ENCODE measurements at places on chromosomes 16 and 17.

- no peak for DNase-seq
These were observed 24.5 kb downstream of the PMP22 start for GRCh38 chr17:15240644-15241043.

DNA sequence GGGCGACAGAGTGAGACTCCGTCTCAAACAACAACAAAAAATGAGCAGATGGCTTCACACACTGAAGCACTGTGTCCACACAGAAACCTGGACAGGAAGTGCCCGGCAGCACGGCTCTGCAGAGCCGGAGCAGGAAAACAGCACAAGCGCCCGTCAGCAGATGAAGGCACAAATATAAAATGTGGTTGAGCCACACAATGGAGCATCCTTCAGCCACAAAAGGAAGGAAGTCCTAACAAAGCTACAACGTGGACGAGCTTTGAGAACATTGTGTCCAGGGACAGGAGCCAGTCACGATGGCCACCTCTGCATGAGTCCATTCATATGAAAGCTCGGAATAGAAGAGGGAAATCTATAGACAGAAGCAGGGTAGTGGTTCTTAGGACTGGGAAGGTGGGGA, 15.7 kb downstream of the RHBDF2 start:
- no peak for DNase-seq

- no peak for DNase-seq
These were observed 99.2 kb upstream of the TMEM97 start for GRCh38 chr17:28219771-28220170.

GRCh38 chr17:3040882-3041281, 22.5 kb downstream of the OR1D5 start:
- DNase-seq: no peak

DNA sequence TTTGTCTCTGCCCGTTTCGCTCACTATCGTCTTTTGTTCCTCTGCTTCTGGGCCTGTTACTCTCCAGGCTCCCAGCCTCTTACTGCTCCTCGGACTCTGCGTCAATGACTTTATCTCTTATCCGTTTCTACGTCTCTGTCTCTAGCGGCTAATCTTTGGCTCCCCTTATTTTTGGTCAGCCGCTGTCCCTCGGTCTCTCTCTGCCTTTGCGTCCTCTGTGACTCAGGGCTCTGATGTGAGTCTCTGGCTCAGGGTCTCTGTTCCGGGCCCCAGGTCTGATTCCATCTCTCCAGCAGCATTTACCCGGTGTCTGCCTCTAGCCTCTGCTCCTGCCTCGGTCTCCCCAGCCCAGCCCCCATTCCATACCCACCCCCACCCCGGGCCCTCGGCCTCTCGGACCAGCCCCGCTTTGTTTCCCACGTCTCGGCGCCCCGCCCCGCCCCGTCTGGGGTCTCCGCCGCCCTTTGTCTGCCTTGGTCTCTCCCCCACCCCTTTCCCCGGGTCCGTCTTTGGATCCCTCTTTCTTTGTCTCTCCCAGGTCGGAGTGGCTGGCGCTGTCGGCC, 547 bp upstream of the ZNF48 start:
- no peak for DNase-seq

DNA sequence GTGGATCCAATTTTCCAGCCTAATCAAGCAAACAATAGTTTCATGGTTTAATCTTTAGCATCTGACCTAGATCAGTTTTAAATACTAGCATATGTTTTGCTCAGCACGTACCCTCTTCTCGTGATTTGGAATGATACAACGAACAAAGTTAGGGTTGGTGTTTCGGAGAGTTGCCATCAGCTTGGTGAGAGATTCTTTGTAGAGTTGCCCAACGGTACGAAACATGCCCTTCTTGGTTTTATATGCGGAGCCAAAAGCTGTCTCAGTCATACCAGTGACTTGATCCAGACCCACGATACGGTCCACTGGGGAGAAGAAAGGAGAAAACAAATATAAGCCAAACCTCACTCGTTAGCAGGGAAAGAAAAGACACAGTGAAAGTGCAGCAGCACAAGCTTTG, 85.3 kb downstream of the NDEL1 start:
- no peak for DNase-seq

- DNase-seq: peak; percentile 75
These were observed at the start of the genes ANKS3 and DNAAF8 for GRCh38 chr16:4734063-4734729. ANKS3 (minus strand) TSS chr16:4734271; CDS start chr16:4730149, 4,122 bp downstream. DNAAF8 (plus strand) TSS chr16:4734537; CDS start chr16:4736515, 1,978 bp downstream.

- no peak for DNase-seq
These were observed 5.1 kb upstream of the GNA13 start for GRCh38 chr17:65061646-65062045.

GRCh38 chr16:30927789-30928378, 4.5 kb downstream of the FBXL19 start:
- DNase-seq: peak; percentile 24

GRCh38 chr16:6363896-6364607, 968.6 kb upstream of the RBFOX1 start:
- no peak for DNase-seq

DNA sequence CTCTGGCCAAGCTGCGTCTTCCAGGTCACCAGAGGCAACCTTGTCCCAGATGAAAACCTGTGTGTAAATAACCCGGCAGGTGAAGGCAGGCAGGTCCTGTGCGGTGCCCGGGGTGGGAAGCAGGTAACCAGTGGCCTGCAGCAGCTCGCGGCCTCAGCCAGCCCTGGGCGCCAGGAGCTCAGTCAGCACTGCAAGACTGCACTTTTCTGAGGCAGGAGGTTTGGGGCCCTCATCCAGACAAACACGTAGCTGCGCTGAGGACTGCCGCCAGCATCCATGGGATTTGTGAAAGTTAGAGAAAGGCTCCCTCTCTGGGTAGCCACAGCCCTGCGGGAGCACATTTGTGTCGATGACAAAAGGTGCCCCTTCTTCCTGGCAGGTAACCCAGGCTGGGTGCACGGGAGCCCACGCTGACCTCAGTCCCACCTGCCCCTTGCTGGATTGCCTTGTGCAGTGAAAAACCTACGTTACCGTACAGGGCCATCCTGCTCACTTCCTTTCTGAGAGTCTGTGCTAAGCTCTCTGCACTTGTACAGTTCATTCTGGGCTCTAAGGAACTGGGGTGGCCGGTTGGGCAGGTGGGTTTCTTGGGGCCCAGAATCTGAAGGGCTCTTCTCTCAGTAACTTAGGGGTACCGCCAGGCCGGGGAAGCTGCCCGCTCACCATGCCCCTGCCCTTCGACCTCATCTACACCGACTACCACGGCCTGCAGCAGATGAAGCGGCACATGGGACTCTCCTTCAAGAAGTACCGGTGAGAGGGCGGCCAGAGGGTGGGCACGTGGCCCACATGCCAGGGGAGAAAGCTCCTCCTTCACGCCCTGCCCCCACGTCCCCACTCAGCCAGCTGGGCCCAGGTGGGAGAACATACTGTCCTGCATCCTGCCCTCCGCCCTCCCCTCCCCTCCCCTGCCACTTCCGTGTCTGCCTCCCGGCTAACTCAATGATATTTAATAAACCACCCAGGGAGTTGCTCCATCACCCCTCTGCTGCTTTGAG, 56.4 kb downstream of the MGAT5B start:
- no peak for DNase-seq

DNA sequence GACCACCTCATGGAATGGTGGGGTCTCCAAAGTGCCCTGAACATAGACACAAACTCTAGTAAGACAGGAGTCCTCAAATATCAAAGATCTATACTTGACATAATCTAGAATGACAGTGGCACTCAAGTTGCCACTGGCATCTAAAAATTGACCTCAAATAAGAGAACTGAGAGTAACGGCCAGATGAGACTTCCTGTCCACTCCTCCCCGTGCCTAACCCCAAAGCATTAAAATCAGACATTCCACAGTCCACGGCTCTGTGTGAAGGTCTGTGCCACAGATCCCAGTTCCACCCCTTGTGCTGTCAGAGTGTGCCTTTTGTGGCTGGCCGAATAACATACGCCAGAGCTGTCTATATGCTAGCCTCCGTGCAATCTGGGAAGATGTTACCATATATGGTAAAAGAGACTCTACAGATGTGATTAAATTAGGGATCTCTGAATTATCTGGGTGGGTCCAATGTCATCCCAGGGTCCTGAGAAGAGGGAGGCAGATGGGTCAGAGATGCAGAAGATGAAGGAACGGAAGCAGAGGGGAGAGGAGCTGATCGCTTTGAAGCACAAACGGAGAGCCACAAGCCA, 21.0 kb upstream of the EVPL start:
- DNase-seq: no peak

- DNase-seq: no peak
These were observed 35.2 kb downstream of the ZNF750 start for GRCh38 chr17:82804442-82805191.

- DNase-seq: no peak
These were observed 16.8 kb upstream of the RBFOX1 start for GRCh38 chr16:7315813-7316212.

DNA sequence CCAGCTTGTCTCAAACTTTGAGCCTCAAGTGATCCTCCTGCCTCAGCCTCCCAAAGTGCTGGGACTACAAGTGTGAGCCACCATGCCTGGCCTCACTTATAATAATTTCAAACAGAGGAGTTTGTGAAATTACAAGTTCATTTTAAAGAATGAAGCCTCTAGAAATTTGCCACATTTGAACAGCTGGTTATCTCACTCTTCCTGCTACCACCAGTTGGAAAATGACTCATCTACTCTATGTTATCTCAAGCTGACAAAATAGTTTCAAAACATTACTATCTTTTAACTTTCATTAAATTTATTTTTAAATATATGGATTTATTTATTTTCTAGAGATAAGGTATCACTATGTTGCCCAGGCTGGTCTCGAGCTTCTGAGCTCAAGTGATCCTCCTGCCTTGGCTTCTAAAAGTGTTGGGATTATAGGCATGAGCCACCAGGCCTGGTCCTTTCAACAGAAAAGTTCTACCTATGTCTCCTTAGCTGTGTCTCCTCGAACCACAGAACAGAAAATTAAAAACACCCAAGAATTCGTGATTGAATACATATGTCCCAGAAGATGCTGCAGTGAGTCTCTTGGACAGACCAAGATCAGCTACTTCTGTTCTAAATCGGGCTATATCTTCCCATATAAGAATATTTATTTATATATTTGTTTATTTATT, 47.6 kb downstream of the MYH13 start:
- DNase-seq: no peak

DNA sequence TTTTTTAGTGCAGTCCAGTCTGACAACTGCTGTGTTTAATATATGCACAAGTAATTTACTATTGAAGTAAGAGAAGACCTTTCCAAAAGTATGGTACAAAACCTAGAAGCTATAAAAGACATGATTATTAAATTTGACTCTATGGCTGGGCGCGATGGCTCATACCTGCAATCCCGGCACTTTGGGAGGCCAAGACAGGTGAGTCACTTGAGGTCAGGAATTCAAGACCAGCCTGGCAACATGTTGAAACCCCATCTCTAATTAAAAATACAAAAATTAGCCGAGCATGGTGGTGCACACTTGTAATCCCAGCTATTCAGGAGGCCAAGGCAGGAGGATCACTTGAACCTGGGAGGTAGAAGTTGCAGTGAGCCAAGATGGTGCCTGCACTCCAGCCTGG, 41.4 kb upstream of the VWA3A start:
- DNase-seq: no peak

GRCh38 chr16:6897876-6898485, 434.7 kb upstream of the RBFOX1 start:
- no peak for DNase-seq

DNA sequence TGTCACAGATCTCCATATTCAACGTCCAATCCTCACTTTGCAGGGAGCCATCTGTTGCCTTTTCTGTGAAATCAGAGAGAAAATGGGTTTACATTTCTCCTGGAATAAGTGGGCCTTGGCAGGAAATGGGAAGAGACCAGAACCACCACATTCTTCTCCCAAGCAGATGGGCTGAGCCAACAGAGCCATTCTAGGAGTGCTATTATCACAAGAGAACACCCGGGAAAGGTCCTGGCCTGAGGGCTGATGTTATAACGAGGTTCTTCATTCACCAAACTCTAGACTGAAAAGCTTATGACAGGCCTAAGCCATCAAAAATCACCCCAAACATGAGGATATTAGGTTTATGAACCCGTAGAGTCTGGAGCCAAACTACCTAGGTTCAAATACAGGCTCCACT, 64.7 kb downstream of the TOM1L2 start:
- no peak for DNase-seq

GRCh38 chr17:45307290-45308015, 9.4 kb downstream of the MAP3K14 start:
- peak; percentile 41 for DNase-seq

GRCh38 chr16:28915181-28915580, 9.9 kb downstream of the RABEP2 start:
- DNase-seq: no peak

GRCh38 chr17:35097776-35098175, 21.9 kb downstream of the RAD51D start:
- no peak for DNase-seq

DNA sequence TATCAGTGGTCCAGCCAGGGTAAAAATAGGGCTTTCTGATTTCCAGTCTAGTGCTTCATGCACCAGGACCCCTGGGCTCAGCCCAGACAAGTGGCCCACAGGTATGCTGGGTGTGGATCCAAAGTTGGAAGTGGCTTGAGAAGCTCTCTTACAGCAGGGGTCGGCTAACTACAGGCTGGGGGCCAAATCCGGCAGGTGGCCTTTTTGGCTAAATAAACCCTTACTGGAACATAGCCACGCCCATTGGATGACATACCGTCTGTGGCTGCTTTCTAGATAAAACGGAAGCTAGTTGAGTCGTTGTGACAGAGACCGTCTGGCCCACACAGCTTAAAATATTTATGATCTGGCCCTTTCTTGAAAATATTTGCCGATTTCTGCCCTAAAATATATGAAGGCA, 119.0 kb upstream of the CDC42EP4 start:
- DNase-seq: no peak

- DNase-seq: no peak
These were observed 6.9 kb upstream of the CHMP6 start for GRCh38 chr17:80984749-80985148.

DNA sequence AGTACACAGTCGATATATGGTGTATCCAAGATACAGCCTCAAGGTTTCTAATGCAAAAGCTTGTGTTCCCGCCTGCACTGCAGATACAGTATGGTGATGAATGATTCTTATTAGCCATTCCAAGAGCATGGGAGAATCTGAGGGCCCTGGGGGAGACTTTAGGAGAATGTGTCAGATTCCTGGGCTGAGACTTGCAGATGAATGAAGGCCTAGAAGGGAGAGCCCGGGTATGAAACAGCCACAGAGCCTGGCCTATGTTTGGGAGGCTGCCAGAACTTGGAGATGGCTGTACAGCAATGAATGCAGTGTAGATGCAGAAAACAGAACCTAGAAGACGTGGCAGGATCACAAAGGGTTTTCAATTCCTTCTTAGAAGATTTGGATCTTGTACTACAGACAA, 510.7 kb downstream of the HAPSTR1 start:
- DNase-seq: no peak

All from stimulated activated CD4-positive, alpha-beta T cell treated with anti-CD3 and anti-CD28 coated beads, Interleukin-12 subunit alpha, Interleukin-12 subunit beta, amount 100 ng/mL, for 24 hours (primary cell).